Renal cortical epithelial cell (primary cell): ENCODE measurements at places on chromosomes 7 and 10.

DNA sequence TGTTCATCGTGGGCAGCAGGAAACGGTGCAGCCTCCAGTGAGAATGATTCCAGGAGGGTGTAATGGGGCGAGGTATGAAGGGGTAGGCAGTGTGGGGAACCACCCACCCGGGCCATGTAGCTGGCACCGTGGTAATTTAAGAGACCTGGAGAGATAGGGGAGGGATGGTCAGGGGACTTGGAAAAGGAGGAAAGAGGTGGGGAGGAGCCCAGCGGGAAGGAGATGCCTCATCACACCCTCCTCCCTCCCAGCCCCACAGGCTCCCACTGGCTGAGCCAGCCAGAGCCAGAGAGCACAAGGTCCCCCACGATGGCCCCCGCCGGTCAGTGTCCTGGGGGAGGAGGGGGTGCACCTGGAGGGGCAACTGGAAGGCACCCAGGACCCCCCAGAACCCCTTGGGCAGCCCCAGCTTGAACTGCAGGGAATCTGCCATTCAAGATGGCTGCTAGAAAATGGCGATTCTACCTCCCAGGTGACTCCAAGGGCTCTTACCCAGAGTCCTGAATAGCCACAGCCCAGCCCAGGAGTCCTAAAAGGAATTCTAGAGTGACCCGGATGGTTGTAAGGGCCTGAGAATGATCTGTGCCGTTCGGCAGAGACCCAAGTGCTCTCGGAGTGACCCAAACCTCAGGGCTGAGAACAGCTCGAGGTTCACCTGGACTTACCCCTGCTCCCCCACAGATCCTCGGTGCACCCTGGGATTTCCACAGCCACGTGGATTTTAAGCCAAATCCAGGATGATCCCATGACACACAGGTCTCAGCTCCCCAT is 28.8 kb downstream of the CALML3 start:
- DNase-seq = no peak

DNA sequence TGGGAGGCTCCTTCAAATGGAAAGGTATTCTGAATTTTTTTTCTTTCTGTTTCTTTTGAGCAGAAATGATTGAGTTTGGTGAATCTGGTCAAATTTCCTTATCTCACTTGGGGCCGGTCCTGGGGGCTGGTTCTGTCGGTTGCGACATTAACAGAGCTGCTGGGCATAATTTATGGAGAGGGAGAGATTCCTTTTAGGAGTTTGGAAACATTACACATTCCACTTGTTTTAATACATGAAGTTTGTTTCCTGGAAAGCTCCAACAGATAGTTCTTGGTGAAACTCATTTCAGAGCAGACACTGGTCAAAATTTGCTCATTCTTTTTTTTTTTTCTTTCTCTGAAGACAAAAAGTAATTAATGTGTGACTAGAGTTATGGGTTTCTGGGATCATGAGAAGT is 129.9 kb downstream of the ABCA13 start:
- DNase-seq = no peak

DNA sequence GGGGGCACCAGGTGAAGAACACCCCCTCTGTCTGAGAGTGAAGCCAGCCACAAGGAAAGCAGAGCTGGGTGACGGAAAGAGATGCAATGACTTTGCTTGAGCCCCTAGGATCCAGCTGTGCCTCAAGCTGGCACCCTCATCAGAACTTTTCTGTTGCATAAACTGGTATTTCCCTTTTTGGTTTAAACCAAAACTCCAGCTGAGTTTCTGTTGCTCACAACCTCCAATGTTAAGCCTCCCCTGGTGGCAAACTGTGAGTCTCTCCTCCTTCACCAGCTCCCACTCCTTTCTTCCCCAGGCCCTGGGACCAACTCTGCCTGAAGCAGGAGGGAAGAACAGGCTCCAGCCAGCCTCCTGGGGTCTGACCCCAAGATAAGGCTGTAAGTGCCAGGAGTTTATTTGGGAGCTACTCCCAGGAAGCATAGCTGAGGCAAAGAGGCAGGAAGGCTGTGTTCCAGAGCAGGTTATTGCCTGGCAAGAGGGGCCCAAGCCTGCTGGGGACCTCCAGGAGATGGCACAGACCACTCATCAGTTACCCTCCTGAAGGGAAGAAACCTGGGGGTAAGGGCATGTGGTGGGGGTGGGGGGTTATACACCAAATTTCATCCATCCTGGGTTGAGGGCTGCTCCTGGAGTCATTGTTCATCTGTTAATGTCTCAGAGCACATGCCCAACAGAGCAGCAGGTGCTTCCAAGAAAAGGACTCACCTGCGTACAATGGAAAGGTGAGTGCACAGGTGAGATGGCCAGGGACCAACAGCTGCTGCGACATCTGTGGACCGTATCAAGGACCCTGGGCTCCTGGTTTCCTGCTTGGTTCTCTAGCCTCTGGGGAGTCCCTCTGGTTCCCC is 73.3 kb upstream of the NANOS1 start:
- DNase-seq = no peak

GRCh38 chr7:34191771-34192479 is 286.6 kb downstream of the BMPER start:
- no peak for DNase-seq

DNA sequence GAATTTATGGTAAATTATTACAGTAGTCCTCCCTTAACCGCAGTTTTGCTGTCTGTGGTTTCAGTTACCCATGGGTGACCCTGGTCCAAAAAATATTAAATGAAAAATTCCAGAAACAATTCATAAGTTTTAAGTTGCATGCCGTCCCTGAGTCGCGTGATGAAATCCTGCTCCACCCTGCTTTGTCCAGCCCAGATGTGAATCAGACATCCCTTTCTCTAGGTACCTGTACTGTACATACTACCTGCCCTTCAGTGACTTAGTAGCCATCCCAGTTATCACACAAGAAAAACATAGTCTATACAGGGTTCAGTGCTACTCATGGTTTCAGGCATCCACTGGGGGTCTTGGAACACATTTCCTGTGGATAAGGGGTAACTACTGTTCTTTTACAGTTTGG is 20.5 kb upstream of the RHEB start:
- no peak for DNase-seq

- no peak for DNase-seq
Measured at GRCh38 chr10:33660329-33660728, 325.9 kb upstream of the NRP1 start.

GRCh38 chr10:71131096-71131495 is 81.3 kb upstream of the UNC5B start:
- DNase-seq = no peak

DNA sequence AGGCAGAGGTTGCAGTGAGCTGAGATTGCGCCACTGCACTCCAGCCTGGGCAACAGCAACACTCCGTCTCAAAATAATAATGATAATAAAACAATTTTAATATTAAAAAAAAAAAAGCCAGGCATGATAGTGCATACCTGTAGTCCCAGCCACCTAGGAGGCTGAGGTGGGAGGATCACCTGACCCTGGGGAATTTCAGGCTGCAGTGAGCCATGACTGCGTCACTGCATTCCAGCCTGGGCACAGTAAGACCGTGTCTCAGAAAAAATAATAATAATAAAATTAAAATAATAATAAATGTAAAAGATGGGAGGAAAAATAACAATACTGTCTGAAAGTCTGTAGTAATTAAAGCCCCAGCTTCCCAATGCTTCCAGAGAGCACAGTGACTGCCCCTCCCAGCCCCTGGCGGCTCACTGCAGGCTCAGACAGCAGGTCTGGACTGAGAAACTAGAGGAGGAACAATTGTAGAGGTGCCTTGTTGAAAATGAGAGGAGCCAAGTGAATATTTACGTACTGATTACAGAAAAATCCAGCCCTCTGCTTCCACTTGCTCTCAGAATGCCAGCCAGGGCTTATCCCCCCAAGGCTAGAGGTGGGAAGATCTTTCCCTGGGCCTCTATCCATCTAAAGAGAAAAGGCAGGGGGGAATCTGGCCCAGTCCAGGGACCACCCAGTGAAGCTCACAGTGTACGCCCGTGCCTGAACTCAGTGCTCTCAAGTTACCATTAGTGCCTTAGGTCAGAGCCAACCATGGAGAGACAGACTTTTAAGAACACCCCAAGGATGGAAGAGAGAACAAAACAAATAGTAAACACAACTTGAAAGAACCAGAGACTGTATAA is 112.8 kb downstream of the PARD3 start:
- DNase-seq = peak; percentile 65

- no peak for DNase-seq
Measured at GRCh38 chr7:148587076-148587475, 3.5 kb upstream of the C7orf33 start.

DNA sequence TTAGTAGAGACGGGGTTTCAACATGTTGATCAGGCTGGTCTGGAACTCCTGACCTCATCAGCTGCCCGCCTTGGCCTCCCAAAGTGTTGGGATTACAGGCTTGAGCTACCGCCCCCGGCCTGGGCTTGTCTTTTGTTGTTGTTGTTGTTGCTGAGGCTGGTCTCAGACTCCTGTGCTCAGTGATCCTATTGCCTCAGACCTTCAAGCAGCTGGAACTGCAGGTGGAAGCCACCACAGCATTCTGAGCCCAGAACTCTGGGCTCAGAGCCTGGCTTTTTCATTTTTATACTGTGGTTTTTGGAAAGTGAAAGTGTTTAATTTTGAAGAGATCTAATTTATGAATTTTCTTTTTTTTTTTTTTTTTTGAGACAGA is 16.2 kb upstream of the DNAJB6 start:
- DNase-seq = no peak

- DNase-seq = peak; percentile 87
Measured at GRCh38 chr7:27095897-27096767, at the start of gene HOXA1. Gene HOXA1, minus strand, starts transcription at chr7:27096000. Its CDS starts 88 bp downstream, at chr7:27095912.

DNA sequence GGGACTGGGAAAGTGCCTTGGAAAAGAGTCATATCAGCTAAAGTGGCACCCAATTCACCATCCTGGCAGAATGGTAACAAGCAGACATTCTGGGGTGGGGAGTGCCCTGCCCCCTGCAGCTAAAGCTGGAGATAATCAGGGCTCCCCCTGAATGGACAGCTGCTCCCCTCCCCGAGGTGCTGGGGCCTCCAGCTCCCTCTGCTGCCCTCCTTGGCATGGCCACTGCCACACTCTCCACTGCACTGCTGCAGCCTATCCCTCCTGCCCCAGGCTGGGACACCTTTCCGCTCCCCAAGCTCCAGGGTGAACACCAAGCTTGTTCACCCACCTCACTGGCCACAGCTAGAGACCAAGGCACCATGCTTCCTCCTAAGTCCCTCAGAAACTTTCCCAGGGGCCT is 9.8 kb upstream of the PARD3 start:
- DNase-seq = no peak

DNA sequence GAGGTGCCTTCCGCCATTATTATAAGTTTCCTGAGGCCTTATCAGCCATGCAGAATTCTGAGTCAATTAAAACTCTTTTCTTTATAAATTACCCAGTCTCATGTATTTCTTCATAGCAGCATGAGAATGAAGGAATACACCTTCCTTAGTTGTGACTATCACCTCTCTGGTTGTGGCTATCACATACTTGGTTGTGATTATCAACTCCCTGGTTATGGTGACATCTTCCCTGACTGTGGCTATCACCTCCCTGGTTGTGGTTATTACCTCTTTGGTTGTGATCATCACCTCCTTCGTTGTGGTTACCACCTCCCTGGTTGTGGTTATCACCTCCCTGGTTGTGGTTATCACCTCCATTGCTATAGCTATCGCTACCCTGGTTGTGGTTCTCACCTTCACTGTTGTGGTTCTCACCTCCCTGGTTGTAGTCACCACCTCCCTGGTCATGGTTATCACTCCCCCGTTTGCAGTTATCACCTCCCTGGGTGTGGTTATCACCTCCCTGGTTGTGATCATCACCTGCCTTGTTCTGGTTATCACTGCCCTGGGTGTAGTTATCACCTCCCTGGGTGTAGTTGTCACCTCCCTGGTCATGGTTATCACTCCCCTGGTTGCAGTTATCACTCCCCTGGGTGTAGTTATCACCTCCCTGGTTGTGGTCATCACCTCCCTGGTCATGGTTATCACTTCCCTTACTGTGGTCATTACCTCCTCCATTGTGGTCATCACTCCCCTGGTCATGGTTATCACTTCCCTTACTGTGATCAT is 105.9 kb downstream of the GPR26 start:
- DNase-seq = no peak

- DNase-seq = peak; percentile 50
Measured at GRCh38 chr10:36182179-36182566, 540.1 kb upstream of the FZD8 start.

DNA sequence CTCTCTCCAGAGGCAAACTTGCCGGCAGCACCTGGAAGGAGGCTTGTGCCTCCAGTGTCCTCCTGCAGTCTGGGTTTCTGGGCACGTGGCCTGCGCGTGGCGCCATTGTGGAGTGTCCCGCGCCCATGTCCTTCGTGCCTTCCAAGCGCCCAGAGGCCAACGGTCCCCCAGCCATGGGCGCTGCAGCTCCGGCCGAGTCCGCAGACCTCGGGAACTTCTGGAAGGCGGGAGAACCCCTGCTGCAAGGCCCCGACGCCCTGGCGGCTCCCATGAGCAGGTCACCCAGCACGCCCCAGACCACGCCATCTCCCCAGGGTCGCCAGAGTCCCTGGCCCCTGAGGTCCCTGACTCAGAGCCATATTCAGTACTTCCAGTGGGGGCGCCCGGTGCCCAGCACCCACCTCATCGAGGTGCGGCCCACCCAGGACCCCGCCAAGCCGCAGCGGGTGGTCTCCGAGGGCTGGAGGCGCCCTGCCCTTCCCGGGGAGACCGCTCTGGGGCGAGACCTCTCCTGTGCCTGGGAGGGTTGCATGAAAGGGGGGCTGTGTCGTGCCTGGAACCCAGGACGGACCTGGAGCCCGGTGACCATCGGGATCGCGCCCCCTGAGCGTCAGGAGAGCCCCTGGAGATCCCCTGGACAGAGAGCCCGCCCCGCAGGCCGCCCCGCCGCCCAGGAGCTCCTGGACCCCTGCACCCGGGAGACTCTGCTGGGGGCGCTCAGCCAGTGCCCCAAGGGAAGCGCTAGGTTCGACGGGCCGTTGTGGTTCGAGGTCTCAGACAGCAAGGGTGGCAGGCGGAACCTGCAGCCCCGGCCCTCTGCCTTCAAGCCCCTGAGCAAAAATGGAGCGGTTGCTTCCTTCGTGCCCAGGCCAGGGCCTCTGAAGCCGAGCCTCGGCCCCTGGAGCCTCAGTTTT is at the start of gene POM121L12:
Gene POM121L12, plus strand, starts transcription at position 135 of the 914 bp plus-strand sequence. Its CDS starts 39 bp downstream, at position 174.
- no peak for DNase-seq

DNA sequence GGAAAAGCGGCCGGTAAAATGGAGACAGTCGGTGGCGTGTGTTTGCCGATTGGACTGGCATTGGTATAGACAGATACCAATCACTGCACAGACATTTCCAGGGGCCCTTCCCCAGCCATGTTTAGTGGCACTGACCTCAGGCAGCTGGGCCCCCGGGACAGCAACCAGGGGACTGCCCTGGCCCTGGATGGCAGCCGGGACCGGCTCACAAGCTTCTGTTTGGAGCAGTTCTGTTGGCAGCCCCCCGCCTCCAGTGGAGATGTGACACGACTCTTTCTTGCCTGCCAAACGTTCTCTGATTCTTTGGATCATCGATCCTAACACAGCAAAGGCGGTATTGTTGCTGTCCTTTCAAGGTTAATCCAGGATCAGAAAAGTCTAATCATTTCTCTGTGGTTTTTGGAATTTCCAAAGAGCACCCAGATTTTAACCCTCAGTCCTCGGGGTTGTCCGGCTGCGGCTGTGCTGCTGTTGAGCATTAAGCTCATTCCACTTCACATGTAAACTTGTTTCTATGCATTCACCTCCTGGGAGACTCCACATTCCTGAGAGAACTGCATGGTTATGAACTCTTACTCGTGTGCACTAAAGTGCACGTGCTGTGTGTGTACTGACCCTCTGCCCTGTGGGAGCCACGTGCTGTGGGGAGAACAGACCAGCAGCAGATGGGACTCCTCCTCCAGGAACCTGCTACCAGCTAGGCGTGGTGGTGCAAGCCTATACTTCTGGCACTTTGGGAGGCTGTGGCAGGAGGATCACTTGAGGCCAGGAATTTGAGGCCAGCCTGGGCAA is 46.0 kb downstream of the FOXK1 start:
- no peak for DNase-seq

- peak; percentile 54 for DNase-seq
Measured at GRCh38 chr10:61900829-61901792, at the start of gene ARID5B. Gene ARID5B, plus strand, starts transcription at chr10:61901699. Its CDS starts 11 bp downstream, at chr10:61901710.

- no peak for DNase-seq
Measured at GRCh38 chr10:61454541-61454940, 1.4 kb upstream of the TMEM26 start.
